ENCODE measurements at places on chromosomes 5 and 9. TPM values are rescaled to one million over a fixed set of nuclear protein-coding genes. Genes with fewer than 3 reads are reported as not detected.

The EPB41L4B gene
- 3.8 TPM for total RNA-seq

- DNase-seq, result no peak
Observed at GRCh38 chr9:28542928-28543327, 969.6 kb upstream of the C9orf72 start.

DNA sequence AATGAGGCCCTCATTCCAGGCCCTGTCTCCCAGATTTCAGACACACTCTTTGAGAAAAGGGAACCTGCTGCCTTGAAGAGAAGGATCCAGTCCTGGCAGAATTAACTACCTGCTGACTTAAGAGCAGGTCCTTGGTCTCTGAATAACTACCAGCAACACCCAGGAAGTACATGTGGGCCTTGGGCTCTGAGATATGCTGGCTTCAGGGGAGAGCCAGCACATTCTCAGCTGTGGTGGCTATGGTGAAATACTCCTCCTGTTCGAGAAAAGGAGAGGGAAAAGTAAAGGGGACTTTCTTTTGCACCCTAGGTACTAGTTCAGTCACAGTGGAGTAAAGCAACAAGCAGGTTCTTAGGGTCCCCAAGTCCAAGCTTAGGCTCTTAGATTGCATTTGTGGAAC, 120.0 kb downstream of the HMHB1 start:
- DNase-seq, result no peak

DNA sequence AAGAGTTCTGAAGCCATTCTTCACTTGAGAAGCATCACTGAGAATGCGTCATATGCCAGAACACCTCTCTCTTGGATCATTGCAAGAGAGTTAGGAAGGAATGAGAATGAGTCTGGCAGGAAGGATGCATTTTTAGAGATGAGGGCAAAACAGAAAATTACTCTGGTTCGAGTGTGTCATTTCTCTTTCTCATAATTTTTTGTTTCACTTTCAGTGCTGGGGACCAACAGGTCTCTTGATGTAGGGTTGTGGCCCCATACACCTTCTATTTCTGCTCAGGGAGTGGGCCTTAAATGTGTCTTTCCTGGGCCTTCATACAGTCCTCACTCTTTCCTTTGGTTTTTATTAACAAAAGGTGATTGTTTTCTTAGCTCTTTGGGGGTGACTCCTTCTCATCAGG, 302.4 kb downstream of the NR3C1 start:
- peak; percentile 28 for DNase-seq

The PCDHGB7 gene
- not detected for total RNA-seq

DNA sequence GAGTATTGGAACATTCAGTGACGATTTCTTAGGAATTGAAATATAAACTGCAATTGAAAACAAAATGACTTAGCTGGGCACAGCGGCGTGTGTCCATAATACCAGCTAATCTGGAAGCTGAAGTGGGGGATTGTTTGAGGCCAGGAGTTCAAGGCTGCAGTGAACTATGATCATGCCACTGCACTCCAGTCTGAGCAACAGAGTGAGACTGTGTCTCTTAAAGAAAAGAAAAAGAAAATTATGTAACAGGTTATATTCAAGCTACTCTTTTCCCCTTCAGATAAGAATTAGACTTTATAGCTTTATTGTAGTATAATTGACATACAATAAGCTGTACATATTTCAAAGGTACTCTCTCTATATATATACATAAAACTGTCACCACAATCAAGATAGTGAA, 6.4 kb downstream of the SLC26A2 start:
- DNase-seq, result no peak

The F2RL2 gene
- total RNA-seq, result not detected

DNA sequence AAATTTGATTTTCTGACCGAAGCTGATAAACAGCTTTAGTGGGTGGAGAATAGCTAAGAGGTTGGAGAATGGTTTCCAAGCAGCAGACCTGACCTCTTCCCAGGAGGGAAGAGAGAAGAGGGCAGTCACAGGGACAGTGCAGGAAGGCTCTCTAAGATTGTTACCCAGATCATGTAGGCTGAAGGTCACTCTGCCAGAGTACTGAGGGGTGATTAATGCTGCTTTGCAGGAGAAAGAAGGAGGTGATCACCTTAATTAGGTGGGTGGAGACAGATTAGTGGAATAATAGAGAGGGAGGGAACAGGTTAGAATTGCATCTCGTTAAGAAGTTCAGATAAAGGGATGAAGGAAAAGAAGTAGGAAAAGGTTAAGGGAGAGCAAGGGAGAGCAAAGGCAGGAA, 440.5 kb downstream of the BRINP1 start:
- no peak for DNase-seq

GRCh38 chr9:34984049-34984448, 5.5 kb upstream of the DNAJB5 start:
- DNase-seq, result peak; percentile 31

The PAX5 gene
- total RNA-seq, result 2.2 TPM

- DNase-seq, result no peak
Observed at GRCh38 chr5:80761966-80762365, 107.2 kb upstream of the DHFR start.

- no peak for DNase-seq
Observed at GRCh38 chr9:91421971-91422757, 1.5 kb downstream of the NFIL3 start.

DNA sequence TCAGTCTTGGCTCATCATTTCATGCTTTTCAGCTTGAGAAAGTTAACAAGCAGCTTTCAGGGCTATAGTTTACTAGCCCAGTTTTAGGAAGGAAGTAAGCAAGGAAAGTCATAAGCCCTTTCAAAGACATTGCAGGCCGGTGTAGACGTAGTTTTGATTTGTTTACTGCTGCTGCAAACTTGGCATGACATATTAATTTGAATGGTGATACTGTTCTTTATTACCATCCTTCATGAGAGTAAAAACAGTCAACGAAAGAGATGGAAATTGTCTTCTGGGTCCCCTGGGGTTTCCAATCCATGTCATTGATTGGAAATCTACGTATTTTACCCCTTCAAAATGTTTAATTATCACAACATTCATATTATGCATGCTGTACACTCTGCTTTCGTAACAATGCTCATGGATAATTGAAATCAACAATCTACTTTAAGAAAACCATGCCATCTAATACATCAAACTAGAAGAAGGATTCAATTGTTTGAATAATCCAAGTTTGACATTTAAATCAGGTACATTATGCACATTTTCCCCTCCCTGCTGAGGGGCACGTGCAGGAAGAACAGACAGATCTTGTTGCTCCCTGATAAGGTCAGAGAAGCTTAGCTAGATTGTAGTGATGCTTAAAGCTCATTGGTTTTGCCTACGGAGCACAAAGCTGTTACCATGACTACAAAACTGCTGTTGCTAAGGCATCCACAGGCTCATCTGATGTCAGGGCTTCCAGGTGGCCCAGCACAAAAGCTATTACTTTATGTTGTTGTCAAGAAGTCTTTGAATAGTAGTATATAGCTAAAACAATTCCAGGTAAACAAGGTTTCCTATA, 139.9 kb upstream of the PRLR start:
- no peak for DNase-seq

GRCh38 chr5:137167187-137167586, 331.9 kb downstream of the SPOCK1 start:
- DNase-seq, result no peak

DNA sequence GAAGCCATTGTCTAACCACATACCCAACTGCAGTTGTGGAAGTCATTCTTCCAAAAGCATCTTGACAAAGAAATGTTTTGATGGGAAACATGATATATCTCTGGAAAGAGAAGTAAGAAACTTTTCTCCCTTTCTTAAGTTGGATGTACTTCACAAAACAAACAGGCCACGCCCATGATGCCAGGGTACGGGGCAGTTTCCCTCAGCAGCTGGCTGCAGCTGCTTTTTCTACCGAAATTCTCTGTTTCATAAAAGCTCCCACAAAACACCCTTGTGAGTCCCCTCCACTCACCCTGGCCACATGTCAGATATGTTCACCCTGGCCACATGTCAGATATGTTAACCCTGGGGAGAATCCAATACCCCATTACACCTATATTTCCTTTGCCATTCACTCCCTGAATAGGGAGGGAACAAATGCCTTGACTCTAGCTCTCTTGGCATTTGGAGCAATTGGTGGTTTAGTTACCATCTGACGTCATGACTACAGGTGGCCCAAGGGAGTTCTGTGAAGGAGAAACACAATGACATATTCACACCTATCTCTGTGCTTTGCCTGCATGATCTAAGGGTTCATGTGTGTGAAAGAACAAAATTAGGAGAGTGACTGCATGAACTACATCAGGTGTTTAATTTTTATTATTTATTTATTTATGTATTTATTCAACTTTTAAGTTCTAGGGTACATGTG, 103.0 kb downstream of the AOPEP start:
- no peak for DNase-seq

DNA sequence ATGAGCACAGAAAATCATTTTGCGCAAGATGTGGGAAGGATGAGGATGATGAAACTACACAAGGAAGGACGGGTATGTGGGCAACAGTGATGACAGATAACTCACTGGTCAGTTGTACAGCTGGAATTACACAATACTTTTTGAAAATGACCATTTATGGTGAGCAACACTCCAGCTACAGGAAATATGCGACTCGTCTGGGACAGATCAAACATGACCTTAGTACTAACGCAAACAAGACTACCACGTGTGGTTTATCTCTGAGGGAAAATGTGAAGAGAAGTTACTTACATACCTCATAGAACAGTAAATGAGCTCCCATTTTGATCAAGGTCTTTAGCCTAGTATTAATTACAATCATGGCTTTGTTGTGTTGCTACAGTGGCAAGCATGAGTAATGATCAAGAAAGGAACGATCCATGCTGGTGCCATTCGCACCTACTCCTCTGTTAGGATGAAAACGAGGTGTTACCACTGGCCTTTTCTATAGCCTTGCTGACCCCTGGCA, 456.9 kb downstream of the BNC2 start:
- DNase-seq, result no peak

DNA sequence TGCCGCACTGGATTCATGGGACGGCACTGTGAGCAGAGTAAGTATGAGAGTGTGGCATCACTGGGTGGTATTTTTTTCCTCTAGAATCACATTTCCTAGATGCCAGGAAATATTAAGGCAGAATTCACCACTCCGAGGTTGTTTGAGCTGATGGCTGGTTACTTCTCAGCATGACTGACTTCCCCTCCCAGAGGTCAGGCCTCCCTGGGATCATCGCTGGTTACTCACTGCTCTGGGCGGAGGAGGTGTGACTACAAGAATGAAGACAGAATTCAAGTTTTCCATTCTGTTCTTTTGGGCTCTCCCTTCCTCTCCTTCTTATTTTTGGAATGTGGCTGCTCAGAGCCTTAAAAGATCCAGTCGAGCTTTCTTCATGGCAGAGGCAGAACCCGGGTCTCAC, 76.6 kb upstream of the PRRC1 start:
- no peak for DNase-seq

The PITX1 gene
- total RNA-seq, result 0.76 TPM

DNA sequence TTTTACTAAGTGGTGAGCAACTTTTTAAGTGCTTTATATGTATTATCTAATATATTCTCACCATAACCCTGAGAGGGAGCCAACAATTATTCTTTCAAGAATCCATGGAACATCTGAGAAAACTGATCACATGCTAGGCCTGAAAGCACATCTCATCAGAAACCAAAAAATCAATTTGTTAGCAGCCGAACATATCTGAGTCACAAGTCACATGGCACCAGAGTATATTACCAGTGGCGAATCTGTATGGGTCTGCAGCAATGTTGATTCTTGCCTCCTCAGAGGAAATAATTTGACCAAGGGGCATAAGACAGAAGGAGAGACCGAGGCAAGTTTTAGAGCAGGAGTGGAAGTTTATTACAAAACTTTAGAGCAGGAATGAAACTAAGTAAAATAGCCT, 25.3 kb upstream of the SIL1 start:
- no peak for DNase-seq

GRCh38 chr9:85067792-85068191, 398.3 kb downstream of the NTRK2 start:
- no peak for DNase-seq

The CDH10 gene
- not detected for total RNA-seq

DNA sequence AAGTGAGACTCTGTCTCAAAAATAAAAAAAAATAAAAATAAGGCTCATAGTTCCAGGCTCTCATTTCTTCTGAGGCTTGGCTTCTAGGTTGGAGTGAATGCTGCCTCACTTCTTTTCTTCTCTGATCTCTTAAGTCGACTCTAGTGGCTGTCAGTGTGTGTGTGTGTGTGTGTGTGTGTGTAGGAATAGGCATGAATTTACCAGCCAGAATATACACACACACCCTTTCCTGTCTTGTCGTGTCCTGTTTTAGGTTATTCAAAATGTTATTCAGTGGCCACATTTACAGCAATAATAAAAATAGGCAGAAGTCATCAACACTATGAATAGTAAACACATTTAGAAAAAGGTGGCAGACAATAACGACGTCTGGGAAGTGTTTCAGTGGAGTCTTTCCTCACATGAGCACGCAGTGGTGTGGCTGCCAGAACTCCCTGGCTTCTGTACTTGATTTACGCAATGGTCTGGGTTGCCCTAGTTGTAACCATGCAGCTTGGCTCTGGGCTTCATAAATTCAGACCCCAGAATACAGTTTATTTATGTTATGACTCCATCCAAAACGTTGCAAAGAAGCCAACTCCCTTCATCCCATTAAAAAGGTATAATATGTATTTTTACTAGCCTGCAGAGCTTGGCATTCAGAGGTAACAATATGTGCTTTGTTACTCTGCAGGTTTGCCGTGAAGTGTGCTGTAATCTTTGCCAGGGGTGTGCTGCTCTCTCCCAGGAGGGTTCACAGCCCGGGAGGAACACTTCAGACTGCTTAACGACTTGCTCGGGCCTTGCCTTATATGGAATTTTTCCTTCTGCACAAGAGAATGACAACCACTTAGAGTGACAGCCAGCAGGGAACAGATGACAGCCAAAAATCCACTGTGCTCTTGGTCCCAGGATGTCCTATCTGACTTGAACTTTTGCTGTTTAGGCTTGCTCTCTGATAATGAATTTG, 34.4 kb upstream of the PALM2AKAP2 start:
- DNase-seq, result no peak

GRCh38 chr9:113808391-113809358, 67.4 kb upstream of the ZNF618 start:
- DNase-seq, result no peak

DNA sequence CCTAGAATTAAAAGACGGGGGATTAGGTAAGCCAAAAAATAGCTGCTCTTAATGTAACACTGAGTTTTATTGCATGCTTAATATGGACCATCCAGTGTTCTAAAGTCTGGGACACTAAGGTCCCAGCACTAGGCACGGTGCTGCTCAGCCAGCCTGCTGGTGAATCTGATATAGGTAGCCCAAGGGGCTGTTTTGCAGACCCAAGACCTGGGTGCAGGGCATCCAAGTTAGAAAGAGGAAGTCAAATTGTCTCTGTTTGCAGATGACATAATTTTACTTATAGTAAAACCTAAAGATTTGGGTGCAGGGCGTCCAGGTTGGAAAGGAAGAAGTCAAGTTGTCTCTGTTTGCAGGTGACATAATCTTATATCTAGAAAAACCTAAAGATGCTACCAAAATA, 17.8 kb downstream of the IFNA5 start:
- no peak for DNase-seq

Measured in activated T-cell treated with anti-CD3 and anti-CD28 coated beads, Interleukin-2, amount 50 U/mL, for 72 hours (primary cell).